ENCODE measurements at places on chromosomes 11 and 22.

DNA sequence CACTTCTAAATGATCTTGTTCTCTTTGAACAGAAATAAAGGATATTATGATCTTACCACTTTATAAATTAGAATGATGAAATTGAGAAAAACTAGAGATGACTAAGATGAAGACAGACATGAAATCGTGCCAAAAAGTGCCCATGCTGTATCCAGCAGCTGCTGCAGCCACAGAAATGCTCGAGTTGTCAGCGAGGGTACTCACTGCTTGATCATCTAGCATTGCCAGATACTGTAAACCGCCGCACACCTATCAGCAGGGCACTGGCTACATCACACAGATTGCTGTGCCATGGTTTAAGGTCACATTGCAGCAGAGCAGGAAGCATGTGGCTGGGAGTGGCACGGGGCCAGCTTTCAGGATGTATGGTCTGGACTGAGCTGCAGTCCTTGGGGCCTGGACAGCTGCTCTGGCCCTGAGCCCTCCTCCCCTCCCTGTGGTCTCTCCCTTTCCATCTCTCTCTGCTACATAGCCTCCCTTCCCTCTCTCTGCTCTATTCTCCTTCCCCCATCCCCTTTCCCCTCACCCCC lies 51.0 kb upstream of the SEPTIN5 start:
- DNase-seq = peak; percentile 69

DNA sequence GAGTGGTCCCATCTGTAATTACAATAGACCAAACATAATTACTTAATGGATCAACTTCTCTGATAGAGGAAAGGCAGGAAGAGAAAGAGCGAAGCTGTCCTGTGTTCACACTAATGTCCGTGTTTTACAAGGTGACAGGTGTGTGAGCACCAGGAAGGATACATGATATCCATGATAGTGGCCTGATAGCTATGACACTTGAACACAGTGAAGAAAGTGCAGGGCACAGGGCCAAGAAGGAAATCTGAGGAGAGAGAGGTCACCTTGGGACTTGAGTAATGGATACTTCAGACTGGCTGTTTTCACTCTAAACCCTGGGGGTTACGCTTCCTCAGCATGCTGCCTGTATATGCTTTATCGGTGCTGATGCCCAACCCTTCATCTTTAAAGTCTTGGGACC lies 29.4 kb downstream of the TUB start:
- DNase-seq = no peak

DNA sequence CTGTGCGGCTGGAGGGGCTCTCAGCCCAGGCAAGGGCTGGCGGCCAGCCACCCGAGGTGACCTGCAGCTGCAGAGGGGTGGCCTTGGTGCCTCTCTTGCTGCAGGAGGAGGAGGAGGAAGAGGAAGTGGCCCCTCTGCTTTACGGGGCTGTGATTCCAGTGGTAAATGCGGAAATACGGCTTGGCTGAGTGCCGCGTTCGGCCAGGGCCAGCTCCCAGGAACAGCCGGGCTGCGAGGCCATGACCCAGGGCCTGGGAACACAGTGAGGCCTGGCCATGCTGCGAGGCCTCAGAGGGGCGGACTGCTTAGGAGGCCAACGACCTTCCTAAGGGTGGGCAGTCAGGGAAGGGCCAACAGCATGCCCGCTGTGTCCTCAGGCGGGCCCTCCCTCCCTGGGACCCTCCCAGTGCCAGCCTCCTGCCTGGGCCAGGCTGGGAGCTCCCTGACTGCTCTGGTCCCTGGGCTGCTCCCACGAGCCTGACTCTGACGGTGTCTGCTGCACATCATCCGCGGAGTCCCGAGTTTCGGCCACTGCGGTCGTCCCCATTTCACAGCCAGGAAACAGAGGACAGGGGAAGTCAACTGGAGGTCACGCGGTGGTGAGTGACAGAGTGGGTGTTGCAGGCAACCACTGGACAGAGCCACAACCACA lies 20.8 kb upstream of the PPARA start:
- no peak for DNase-seq

DNA sequence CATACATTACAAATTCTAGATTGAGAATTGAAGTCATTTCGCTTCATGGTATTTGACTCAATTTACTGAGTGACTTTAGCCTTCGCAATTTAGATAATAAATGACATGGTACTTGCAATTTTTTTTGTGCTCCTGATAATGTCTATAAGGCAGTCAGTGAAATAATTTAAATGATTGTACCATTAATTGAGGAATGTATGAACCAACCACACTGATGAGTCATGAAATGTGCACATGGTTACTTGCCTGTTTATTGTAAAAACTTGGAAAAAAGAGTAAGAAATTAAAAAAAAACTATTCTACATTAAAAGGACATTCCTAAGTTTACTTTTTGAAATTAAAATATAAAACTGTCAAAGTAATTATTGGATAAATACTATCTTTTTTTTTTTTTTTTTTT lies 43.3 kb downstream of the DNAJC24 start:
- DNase-seq = no peak

- DNase-seq = no peak
Measured at GRCh38 chr11:41816396-41816795, 356.9 kb upstream of the LRRC4C start.
